Prostate gland (tissue), 2 donors: ENCODE measurements at places on chromosomes 13 and 19.

DNA sequence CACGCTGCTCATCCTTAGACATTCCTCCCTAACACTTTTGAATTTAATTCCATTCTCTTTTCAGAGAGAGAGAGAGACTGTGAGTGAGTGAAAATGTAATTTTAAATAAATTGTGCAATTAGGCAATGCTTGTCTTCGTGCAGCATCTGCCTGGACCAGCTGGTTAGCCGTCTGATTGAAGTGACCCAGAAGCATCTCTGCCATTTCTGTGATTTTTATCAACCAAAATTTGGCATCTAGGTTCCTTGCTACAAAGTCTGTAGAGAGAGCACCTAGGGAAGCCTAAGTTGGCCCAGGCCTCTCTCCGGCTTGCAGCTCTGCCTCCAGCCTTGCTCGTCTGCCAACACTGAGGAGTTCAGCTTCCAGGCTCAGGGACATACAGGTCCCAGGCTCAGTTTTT is 138.6 kb upstream of the GPR12 start:
- DNase-seq: no peak

GRCh38 chr13:80870186-80870585 is 529.3 kb upstream of the SPRY2 start:
- no peak for DNase-seq

DNA sequence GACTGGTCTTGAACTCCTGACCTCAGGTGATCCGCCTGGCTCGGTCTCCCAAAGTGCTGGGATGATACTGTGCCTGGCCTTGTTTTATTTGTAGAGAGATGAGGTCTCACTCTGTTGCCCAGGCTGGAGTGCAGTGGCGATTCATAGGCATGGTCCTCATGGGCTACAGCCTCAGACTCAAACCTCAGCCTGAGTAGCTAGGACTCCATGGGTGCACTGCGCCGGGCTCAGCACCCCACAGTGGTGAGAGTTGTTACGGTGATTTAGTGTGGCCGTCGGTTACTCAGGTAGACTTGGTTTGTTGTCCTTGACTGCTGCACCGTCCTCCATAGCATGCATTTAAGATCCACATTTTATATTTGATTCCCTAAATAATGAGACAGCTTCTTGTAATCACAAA is 80.7 kb downstream of the SLC6A16 start:
- DNase-seq: no peak

GRCh38 chr13:71902676-71903075 is 35.7 kb upstream of the DACH1 start:
- DNase-seq: no peak

DNA sequence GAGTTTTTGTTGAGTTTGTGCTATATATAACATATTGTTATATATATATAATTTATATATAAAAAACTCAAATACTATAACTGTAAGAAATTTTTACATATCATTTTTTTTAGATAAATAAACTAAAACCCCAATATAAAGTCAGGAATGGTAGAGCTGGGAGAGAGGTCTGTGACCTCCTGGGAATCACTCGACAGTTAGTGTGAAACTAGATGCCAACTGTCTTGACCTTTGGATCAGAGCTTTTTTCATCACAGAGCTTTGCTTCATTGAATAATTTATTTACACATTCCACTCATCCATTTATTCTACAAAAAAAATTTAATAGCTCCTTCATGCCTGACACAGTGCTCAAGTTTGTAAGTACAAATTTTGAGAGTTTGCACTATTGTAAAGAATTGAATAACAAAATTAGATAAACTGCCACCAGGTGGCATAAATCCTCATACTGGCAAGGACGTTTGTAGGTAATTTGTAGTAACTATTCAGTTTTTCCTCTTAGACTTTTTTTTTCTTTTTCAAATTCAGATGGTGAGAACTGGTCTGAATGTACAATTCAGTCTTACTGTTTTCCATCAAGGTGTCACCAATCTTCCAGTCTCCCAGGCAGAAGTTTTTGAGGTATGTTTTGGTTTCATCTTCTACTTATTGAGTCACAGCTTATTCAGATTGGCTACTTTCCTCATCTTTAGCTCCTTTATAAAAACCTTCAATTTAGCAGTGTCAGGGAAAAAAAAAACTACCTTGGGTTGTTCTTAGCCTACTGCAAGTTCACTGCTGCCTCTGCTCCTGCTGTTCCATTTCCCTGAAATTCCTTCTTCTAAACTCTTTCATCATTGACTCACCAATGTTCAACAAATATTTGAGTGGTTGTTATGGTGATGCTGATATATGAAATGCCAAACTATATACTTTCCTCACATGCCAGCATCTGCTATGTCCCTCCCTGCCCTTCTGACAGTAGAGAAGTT is 28.7 kb downstream of the LACC1 start:
- peak; percentile 24 for DNase-seq

GRCh38 chr19:30046522-30046921 is 104.5 kb downstream of the URI1 start:
- no peak for DNase-seq

DNA sequence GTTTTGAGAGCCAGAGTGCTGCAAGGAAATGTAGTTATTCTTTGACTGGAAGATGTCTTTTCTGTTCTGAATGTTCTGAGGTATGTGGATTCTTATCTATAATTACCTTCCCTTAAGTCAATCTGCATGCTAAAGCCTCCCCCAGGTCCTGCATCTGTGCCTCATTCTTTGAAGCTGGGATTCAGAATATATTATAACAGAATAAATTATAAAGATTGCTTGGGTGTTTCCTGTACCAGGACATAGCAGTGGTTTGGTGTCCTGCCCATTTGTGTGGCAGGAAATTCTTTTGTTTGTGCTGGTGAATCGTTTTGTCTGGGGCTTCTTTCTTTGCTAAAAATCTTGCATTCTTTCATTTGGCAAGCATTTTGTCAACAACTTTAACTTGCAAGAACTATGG is 60.2 kb downstream of the ITGBL1 start:
- DNase-seq: no peak

DNA sequence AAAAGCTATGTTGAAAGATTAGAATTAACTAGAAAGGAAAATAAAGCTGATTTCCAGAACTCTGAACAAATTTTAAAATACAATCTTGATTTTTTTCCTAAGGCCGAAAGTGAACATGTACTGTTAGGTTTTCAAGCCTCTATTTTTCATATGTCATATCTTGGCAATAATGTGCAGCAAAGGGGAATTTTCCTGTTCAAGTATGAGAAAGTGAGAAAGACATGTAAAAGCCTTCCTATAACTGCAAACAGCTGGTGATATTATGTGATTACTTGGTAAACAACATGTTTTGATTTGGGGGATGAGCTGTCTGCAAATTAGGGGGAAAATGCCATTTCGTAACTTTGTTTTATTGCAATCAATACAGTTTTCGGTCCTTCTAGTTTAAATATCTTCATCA is 4.0 kb upstream of the KLF12 start:
- DNase-seq: no peak

DNA sequence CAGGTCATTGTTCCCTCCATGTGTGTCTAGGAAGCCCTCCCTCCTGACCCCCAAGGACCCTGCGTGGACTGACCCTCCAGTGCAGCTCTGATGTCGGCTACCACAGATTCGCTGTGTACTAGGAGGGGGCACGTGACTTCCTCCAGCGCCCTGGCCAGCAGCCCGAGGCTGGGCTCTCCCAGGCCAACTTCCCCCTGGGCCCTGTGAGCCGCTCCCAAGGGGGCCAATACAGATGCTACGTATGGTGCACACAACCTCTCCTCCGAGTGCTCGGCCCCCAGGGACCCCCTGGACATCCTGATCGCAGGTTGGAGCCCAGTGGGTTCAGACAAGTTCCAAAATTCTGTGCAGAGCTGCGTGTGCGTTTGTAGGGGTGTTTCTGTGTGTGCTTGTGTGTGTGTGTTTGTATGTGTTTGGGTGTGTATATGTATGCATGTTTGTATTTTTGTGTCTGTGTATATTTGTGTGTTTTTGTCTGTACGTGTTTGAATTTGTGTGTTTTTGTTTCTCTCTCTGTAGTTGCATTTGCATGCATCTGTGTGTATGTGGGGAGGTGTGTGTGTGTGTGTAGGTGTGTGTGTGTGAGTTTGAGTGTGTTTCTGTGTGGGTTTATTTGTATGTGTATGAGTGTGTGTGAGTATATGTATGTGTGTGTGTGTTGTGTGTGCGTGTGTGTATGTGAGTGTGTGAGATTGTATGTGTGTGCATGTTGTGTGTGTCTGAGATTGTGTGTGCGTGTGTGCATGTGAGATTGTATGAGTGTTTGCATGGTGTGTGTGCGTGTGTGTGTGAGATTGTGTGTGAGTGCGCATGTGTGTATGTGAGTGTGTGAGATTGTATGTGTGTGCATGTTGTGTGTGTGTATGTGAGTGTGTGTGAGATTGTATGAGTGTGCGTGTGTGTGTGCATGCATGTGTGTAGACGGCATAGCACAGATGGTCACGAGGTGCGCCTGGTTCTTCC is 21.4 kb upstream of the LILRA2 start:
- DNase-seq: no peak

DNA sequence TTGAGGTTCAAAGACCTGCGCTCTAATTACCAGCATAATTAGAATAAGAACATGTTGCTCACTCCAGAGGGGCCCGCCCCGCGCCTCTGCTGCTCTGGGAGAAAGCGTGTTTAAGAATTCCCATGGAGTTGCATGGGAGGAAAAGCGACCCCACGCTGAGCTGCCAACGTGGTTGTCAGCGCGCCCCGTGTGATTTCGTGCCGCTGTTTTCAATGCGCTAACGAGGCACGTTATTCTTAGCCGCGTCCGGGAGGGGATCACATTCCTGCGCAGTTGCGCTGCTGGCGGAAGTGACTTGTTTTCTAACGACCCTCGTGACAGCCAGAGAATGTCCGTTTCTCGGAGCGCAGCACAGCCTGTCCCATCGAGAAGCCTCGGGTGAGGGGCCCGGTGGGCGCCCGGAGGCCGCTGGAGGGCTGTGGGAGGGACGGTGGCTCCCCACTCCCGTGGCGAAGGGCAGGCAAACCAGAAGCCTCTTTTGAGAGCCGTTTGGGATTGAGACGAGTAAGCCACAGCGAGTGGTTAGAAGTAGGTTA is 173.8 kb upstream of the SOX1 start:
- DNase-seq: no peak
